ENCODE measurements at places on chromosomes 13 and 19.
A peak's percentile ranks its signal among the peaks of the same experiment; 100 is the strongest.

DNA sequence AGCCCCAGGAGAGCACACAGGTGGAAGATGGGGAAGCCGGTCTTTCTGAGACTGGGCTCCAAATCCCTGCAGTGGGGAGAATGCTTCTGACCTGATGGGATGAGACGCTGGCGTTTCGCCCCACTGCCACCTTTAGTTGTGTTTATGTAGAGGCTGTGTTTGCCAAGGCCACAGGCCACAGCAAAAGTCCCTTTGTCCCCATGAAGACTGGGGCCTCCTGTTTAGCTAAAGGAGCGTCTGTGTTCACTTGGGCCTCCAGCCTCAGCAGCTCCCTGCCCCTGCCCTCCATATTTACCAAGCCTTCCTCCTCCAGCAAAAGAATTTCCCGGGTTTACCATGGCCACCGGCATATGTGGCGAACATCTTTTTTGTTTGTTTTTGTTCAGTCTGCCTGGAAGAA is 10.4 kb upstream of the KLK14 start:
- peaks cover 4% of the 10 kb centered on the region for H3K36me3 ChIP-seq
- H3K27me3 ChIP-seq, result no peaks in the 10 kb centered on the region
- no peak overlapping the region for H3K4me3 ChIP-seq
- no peak overlapping the region for H3K27ac ChIP-seq
- no peak for DNase-seq
- peaks cover 11% of the 10 kb centered on the region for H3K4me1 ChIP-seq

GRCh38 chr19:22263121-22263520 is 23.1 kb upstream of the ZNF729 start:
- DNase-seq, result no peak
- H3K4me3 ChIP-seq, result no peak overlapping the region
- peaks cover 1% of the 10 kb centered on the region for H3K36me3 ChIP-seq
- H3K27ac ChIP-seq, result no peak overlapping the region
- no peaks in the 10 kb centered on the region for H3K4me1 ChIP-seq

DNA sequence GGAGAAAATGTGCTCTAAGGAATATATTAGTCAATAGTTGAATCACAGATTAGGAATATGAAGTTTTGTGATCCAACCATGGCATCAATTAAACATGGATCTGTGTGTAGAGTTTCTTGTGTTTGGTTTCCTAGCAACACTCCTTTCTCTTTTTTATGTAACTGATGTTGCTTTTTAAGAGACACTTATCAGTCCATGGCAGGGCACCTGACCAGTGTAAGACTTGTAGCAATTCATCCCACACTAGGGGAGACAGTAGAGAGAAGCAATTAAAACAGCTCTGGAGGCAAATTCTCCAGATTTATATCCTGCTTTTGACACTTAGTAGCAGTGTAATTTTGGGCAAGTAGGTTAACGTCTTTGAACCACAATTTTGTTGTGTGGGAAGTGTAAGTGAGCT is 1229.0 kb downstream of the PCDH9 start:
- no peak overlapping the region for H3K4me3 ChIP-seq
- H3K27ac ChIP-seq, result no peak overlapping the region
- H3K4me1 ChIP-seq, result no peaks in the 10 kb centered on the region
- H3K36me3 ChIP-seq, result no peaks in the 10 kb centered on the region
- DNase-seq, result no peak

DNA sequence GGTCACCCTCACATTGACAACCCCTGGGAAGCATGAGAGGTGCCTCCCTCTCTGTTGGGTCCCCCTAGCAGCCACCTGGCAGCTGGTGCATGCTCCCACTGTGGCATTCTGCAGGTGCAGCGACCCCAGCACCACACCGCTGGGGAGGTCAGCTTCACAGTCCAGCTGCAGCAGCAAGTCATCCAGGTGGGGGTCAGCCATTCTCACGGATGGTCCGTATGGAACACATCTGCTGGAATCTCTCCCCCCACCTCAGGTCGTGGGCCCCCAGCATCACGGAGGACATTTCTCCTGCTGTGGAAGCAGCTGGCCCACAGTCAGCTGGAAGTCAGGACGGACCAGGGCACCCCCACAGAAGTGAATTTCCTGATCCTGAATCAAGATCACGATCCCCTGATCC is 201.3 kb downstream of the COG6 start:
- no peak for DNase-seq
- H3K4me3 ChIP-seq, result no peak overlapping the region
- H3K27ac ChIP-seq, result no peak overlapping the region
- H3K27me3 ChIP-seq, result peaks cover 15% of the 10 kb centered on the region

GRCh38 chr19:39778763-39779162 is at the start of gene LEUTX:
Gene LEUTX (plus strand): TSS chr19:39778854. CDS start chr19:39778921, 67 bp downstream.
- no peak within 1 kb of the TSS for H3K4me3 ChIP-seq
- H3K4me1 ChIP-seq, result peaks cover 45% of the 10 kb centered on the region

GRCh38 chr19:12035220-12036172 is at the start of gene ZNF433:
Gene ZNF433 (minus strand): TSS chr19:12035679. CDS start chr19:12035539, 140 bp downstream.
- DNase-seq, result peak; percentile 69
- peak within 1 kb of the TSS; percentile 65 for H3K4me3 ChIP-seq
- peaks cover 17% of the 10 kb centered on the region for H3K36me3 ChIP-seq
- H3K4me1 ChIP-seq, result peaks cover 4% of the 10 kb centered on the region

- no peaks in the 10 kb centered on the region for H3K36me3 ChIP-seq
- H3K27ac ChIP-seq, result no peak overlapping the region
- DNase-seq, result no peak
- no peak overlapping the region for H3K4me3 ChIP-seq
Measured at GRCh38 chr13:55359067-55359466, 1781.7 kb upstream of the PRR20A start.

- no peaks in the 10 kb centered on the region for H3K4me1 ChIP-seq
- H3K4me3 ChIP-seq, result no peak overlapping the region
- peaks cover 1% of the 10 kb centered on the region for H3K36me3 ChIP-seq
- no peak for DNase-seq
Measured at GRCh38 chr19:6873708-6874431, 13.5 kb upstream of the ADGRE1 start.

DNA sequence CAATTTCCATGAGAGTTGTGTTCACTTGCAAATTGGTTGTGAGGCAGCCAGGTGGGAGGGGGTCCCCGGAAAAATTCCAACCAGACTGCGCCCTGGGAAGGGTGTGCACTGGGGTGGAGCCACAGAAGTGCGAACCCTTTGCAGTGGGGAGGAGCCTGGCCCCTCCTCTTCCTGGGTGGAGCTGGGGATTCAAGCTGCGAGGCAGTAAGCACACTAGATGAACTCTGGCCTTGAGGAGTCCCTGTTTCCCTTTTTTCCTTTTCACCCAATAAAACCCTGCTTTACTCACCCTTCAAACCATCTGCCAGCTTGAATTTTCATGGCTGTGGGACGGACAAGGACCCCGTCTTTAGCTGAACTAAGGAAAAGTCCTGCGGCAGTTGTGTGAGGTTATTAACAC is 31.0 kb upstream of the MBNL2 start:
- no peak overlapping the region for H3K4me3 ChIP-seq
- no peaks in the 10 kb centered on the region for H3K36me3 ChIP-seq
- H3K27me3 ChIP-seq, result peaks cover 12% of the 10 kb centered on the region

DNA sequence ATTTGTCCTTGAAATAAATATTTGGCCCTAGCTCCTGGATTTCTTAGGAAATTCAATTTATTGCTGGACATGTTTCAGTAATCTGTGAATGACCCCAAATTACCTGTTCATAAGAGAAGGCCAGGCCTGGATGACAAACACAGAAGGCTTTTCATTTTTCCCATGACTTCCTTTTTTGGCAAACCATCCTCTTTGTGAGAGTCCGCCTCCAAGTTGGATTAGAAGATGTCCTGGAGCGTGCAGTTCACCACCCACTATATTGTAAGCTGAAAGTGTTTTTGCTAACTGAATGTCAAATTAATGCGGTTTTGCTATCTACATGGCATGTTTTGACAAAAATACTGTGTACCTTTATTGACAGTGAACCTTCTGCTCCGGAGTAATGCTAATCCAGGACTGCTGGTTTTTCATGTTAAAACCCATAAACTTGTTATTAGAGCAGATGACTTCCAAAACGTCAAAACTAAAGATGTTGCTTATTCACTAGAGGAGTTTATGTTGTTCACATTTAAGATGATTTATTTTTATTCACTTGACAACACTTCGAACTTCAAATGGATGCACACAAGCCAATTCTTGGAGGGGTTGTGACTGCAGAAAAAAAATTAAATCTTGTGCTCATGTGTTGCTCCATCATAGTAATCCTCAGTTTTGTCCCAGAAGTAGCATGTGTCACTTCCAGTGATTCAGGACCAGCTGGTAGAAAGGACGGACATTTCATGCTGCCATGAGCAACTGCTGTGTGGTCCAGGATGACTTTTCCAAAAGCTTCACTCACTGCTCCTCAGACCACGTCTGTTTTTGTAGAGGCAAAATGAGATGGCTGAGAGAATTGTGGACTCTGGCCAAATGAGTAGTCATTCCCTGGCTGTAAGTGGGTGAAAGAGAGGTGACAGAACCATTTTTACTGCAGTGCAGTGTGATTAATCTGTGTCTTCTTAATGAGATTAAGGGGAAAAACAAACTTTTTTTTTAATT is 71.0 kb downstream of the ITGBL1 start:
- H3K27me3 ChIP-seq, result peaks cover 3% of the 10 kb centered on the region
- H3K36me3 ChIP-seq, result peaks cover 16% of the 10 kb centered on the region
- H3K27ac ChIP-seq, result no peak overlapping the region
- no peak for DNase-seq
- H3K4me3 ChIP-seq, result no peak overlapping the region

DNA sequence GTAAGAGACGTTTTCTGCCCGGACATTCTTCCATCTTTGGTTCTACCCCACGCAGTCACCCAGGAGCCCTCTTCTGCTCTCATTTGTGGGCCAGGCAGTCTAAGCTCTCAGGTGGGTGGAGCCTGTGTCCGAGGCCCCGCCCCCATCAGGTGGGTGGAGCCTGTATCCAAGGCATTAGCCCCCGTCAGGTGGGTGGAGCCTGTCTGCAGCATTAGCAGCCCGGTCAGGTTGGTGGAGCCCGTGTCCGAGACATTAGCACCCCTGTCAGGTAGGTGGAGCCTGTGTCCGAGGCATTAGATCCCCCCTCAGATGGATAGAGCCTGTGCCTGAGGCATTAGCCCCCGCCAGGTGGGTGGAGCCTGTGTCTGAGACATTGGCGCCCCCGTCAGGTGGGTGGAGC is 45.5 kb upstream of the C13orf46 start:
- H3K4me1 ChIP-seq, result peaks cover 3% of the 10 kb centered on the region
- peaks cover 3% of the 10 kb centered on the region for H3K36me3 ChIP-seq
- no peak overlapping the region for H3K27ac ChIP-seq
- no peaks in the 10 kb centered on the region for H3K27me3 ChIP-seq
- H3K4me3 ChIP-seq, result no peak overlapping the region
